ENCODE measurements at places on chromosomes 4 and X.

DNA sequence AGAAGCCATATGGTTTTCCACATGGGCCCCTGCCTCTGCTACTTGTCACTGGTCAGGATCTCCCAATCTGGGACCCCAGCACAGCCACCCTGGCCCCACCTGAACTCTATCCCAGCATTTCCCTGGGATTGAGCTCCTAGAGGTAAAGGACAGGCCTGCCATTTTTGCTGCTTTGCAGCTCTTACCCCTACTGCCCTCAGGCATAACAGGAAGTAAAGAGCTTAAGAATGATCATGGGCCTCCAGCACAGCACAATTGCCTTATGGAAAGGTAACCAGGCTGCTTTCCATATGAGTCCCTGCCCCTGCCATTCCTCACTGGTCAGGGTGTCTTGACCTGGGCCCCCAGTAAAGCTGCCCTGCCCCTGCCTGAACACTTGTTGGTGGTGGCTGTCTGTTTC lies 254.9 kb upstream of the ZCCHC13 start:
- DNase-seq, result no peak

DNA sequence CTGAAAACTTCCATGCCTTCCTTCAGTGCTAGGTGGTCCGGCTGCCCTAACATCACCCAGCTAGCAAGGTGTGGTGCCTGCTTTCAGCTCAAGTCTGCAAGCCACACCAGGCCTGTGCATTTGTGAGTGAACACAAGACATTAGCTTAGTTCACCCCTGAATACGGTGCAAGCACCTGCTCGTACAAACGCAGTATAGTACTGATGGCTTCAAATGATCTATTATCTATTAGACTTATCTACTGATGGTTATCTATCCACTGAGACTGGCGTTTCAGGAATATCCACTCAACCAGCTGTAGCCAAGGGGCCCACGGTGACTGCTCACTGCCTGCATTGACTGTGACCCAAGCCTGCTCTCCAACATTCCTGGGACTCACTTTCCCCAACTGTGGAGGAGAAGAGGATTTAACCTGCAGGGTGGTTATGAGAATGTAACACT lies 155.9 kb downstream of the SHOX start:
- no peak for DNase-seq

DNA sequence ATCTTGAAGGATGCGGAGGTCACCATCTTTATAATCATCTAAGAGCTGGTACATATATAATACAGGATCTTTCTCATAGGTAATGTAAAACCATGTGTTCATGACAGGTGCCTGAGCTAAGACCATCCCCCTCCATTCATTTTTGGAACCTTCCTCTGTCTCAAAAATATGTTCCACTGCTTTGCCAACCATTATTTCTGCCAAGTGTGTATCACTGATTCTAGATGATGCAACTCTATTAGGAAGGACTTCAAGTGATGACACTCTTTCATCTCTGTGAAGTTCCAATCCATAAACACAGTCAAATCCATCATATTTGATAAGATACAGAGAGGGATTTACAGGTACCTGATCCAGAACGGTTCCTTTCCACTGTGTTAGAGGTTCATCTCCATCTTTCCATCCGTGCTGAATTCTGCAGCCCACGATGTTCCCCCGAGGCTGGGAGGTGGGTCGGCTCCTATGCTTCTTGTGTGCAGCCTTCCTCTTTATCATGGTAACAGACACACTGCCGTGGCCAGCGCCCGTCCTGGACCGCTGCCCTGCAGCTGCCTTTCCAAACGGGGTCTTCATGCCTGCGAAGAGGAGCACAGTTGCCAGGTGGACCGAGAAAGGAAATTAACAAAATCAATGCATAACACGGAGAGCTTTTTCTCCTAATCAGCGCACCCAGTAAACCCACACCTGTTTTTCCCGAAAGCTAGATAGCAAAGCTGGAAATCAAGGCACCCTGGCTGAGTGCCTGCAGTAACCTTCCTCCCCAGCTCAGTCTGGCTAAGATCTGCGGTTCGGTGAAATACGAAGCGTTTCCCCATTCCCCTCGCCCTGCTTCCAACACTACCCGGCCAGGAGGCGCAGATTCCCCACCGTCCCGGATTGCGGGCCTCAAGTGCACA lies 718 bp downstream of the SPIN3 start:
- no peak for DNase-seq

DNA sequence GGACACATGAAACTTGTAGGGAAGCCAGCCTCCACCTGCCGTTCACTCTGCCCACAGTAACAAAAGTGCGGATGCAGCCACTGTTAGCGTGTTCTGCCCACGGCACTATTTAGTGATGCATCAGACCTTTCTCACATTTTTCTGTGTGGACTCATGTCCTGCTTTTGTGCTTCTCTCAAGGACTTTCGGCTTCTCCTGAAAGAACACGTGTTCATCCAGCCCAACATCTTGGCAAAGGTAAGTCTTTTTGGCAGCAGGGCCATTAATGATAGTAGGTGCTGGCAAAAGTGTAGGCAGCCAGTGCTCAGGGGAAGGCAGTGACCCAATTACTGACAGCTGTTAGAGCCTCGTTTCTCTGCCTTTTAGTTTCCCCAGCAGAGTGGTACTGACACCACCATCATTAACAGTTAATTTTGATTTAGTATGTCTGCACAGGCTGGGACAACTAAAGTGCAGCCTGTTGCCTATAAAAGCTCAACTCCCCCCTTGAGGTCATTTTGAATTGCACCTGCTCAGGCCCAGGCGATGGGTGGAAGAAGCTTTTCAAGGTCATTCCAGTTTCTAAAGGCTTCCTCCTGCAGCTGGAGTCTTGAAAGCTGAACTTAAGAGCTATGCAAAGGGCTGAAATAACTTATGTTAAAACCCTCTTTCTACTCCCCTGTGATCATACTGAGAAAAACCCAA lies 54.5 kb upstream of the HPSE start:
- no peak for DNase-seq

DNA sequence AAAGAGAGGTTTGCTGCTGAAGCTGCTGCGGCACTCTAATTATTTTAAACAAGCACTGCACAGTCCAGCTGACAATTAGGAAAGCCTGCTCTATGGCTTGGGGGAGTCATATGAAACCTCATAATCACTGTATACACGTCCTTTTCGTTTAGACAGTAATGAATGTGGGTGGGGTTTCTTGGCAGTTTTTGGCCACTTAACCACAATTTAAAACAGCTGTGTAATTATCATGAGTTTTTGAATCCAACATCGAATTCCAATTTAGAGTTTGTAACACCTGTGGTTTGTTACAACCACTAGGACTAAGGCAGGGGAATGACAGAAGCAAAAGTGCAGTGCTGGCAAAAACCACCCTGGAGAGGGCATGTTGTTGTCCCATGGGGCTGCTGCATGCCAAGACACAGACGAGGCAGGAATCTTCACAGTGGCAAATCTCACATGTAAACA lies 99.5 kb downstream of the CXXC4 start:
- no peak for DNase-seq

DNA sequence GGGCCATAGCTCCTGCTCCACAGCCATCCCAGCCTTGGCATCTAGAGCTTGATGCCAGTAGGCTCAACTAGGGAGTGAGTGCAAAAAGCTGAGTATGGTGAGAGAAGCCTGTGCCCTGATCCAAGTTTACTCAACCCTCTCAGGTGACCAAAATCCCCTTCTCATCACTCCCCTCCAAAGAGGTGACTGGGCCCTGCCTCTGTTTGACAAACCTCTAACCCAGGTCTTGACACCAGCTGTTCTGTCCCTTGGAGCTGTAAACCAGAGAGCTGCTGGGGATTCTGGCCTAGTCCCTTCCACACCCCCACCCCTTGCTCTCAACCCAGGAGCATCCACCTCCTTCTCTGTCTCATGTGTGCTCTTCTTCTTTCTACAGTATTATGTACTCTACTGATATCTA lies 73.5 kb downstream of the MSN start:
- no peak for DNase-seq
